Stimulated activated CD8-positive, alpha-beta memory T cell treated with anti-CD3 and anti-CD28 coated beads, Interleukin-2, amount 100 ng/mL, for 1 hour (primary cell): ENCODE measurements at places on chromosomes 3 and 15.

- DNase-seq = no peak
Observed at GRCh38 chr3:53350652-53351051, 3.3 kb upstream of the DCP1A start.

- DNase-seq = no peak
Observed at GRCh38 chr3:153090973-153091372, 71.1 kb upstream of the RAP2B start.

- DNase-seq = no peak
Observed at GRCh38 chr3:6179761-6180160, 681.2 kb upstream of the GRM7 start.

DNA sequence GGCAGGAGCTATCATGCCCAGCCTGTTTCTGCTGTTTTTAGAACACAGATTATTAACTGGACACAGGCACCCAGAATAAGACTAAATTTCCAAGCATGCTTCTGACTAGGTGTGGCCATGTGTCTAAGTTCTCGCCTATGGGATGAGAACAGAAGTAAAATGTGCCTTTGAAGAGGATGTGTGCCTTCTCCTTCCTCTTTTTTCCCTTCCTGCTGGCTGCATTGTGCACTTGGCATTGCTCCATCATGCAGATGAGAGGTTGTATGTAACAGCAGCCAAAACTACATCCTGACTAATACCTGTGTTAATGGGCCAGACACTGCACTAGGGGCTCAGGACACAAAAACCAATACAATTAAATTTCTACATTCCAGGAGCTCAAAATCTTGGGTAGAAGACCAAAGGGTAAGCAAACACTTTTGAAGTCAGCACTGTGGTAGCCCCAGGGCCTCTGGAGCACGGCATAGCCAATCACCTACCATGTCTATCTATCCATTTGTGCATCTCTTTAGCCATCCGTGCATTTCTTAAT lies 40.9 kb upstream of the RNU6-1 start:
- no peak for DNase-seq

GRCh38 chr3:135865085-135865484 lies 100.4 kb upstream of the PPP2R3A start:
- DNase-seq = no peak

DNA sequence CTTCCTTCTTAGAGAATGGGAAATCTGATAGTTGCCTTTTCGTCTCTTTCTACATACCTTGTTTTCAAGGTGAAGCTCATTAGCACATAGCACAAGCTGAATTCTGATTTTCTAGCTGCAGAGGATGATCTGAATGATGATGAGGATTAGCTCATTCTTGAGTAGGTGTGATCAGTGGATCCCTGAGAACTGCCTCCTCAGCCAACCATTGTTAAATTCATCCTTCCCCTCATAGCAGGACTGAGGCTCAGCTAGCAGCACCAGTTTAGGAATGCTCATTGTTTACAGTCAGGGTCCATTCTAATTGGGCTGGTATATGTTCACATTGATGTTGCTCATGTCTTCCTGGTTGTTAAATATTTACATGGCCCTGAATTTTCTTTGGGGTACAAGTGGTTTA lies 299.9 kb upstream of the MME start:
- no peak for DNase-seq

GRCh38 chr3:151119188-151119587 lies 33.7 kb downstream of the MED12L start:
- no peak for DNase-seq

- no peak for DNase-seq
Observed at GRCh38 chr3:138442433-138442832, 8.0 kb downstream of the ESYT3 start.

- no peak for DNase-seq
Observed at GRCh38 chr3:74789111-74789510, 174.7 kb upstream of the CNTN3 start.

DNA sequence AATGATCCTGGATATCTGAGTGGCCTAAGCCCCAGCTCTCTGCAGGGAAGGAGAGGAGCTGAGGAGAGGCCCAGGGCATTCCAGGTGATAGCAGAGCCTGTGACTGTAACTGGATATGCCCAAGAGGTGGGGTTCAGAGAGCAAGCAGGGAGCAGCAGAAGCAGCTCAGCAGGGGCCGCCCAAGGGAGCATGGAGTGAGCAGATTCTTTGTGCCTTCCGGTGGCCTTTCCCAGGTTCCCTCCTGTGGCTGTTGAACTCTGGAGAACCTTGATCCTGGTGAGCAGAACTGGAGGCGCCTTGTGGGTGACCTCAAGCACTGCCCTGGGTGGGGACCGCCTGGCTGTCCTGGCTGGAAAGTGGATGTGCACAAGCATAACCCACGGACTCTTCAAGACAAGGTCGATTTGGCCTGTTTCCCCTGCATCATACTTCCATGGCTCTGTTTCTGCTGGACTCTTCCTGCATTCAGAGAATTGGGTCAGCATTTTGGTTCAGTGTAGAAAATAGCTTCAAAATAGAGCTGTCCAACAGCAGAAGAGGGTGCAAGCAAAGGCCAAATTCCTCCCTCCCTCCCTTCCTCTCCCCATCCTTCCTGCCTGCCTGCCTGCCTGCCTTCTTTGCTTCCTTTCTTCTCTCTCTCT lies 76.1 kb downstream of the ARNT2 start:
- no peak for DNase-seq
